ENCODE measurements at places on chromosomes 16 and 17. TPM values are rescaled to one million over a fixed set of nuclear protein-coding genes. Genes with fewer than 3 reads are reported as not detected.

Gene TEKT5
- not detected for total RNA-seq

Gene UBE2G1
- 39.5 TPM for total RNA-seq

Gene IL34
- total RNA-seq, result 0.39 TPM

Gene SEPTIN12
- not detected for total RNA-seq

Gene TAC4
- not detected for total RNA-seq

Gene LGALS9C
- total RNA-seq, result not detected

Gene PIGL
- total RNA-seq, result 14.0 TPM

Gene ITGAD
- total RNA-seq, result not detected

Gene LDAF1
- total RNA-seq, result 81.8 TPM

Gene RRAD
- 266 TPM for total RNA-seq

Gene RHOT1
- total RNA-seq, result 51.0 TPM

Gene NOB1
- 22.2 TPM for total RNA-seq

Gene KRT33B
- total RNA-seq, result not detected

Gene CCDC78
- 0.43 TPM for total RNA-seq

Gene CNGB1
- not detected for total RNA-seq

Gene LPO
- not detected for total RNA-seq

Gene OTOP2
- not detected for total RNA-seq

Gene MYCBPAP
- total RNA-seq, result 0.16 TPM

Gene WNK4
- total RNA-seq, result not detected

Gene PDE6G
- not detected for total RNA-seq

Gene SNX20
- total RNA-seq, result 1.9 TPM

Gene ATP6V0A1
- total RNA-seq, result 67.5 TPM

Gene MT1F
- 6.1 TPM for total RNA-seq

Gene ASGR1
- 1.6 TPM for total RNA-seq

Gene MSLN
- 94.6 TPM for total RNA-seq

Gene TBC1D3H
- not detected for total RNA-seq

Gene SOST
- total RNA-seq, result not detected

Gene CRHR1
- total RNA-seq, result not detected

Gene PIRT
- not detected for total RNA-seq

Gene DHRS13
- total RNA-seq, result 3.9 TPM

Gene ANKRD40CL
- not detected for total RNA-seq

Gene MMP25
- 0.30 TPM for total RNA-seq

Gene RUNDC3A
- total RNA-seq, result 1.7 TPM

Gene BICDL2
- 0.28 TPM for total RNA-seq

Gene TAT
- not detected for total RNA-seq

Gene IGF2BP1
- not detected for total RNA-seq

Gene PYY
- not detected for total RNA-seq

Gene FBXO39
- not detected for total RNA-seq

Gene MT3
- total RNA-seq, result not detected

Gene RNF167
- total RNA-seq, result 68.6 TPM

Gene HEATR9
- total RNA-seq, result not detected

Gene ZNHIT3
- total RNA-seq, result 17.6 TPM

Gene PRSS21
- total RNA-seq, result not detected

Gene PRCD
- 2.1 TPM for total RNA-seq

Gene MPV17L
- total RNA-seq, result 7.2 TPM

Gene IKZF3
- 0.37 TPM for total RNA-seq

Gene HLF
- total RNA-seq, result 38.4 TPM

Gene KRTAP3-1
- total RNA-seq, result not detected

Gene NPIPA2
- not detected for total RNA-seq

Data from right atrium auricular region (tissue), 2 donors.